Hair follicle dermal papilla cell (primary cell): ENCODE measurements at places on chromosomes 13 and 19. TPM values are rescaled to one million over a fixed set of nuclear protein-coding genes. Genes with fewer than 3 reads are reported as not detected.

Gene GTPBP3
- total RNA-seq: 13.6 and 14.9 TPM in 2 replicates

Gene AMER2
- not detected in 2 replicates for total RNA-seq

Gene KCNC3
- total RNA-seq: under 0.01 TPM in 1 of 2 replicates, not detected in the other

Gene GPR12
- not detected in 2 replicates for total RNA-seq

Gene MAMSTR
- total RNA-seq: 0.97 and 1.5 TPM in 2 replicates
